ENCODE measurements at places on chromosomes 7 and 10.

DNA sequence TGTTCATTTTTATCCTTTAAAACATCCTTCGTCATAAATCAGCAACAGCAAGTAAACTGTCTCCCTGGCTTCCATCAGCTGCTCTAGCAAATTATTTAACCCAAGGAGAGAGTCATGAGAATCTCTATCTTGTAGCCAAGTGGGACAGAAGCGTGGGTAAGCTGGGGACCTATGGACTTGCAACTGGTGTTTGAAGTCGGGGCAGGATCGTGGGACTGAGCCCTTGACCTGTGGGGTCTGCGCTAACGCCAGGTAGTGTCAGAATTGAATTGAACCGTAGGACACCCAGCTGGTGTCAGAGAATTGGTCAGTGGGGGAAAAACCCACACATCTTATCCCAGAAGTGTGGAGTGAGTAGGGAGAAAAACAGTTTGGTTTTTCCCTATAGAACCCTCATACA is 13.4 kb downstream of the AIFM2 start:
- H3K4me3 ChIP-seq, result no peak overlapping the region
- DNase-seq, result no peak
- H3K27me3 ChIP-seq, result no peaks in the 10 kb centered on the region
- no peaks in the 10 kb centered on the region for H3K36me3 ChIP-seq

- H3K36me3 ChIP-seq, result no peaks in the 10 kb centered on the region
- no peaks in the 10 kb centered on the region for H3K27me3 ChIP-seq
- DNase-seq, result no peak
- no peak overlapping the region for H3K27ac ChIP-seq
These were observed 17.3 kb upstream of the PRKAR2B start for GRCh38 chr7:107027208-107027607.

DNA sequence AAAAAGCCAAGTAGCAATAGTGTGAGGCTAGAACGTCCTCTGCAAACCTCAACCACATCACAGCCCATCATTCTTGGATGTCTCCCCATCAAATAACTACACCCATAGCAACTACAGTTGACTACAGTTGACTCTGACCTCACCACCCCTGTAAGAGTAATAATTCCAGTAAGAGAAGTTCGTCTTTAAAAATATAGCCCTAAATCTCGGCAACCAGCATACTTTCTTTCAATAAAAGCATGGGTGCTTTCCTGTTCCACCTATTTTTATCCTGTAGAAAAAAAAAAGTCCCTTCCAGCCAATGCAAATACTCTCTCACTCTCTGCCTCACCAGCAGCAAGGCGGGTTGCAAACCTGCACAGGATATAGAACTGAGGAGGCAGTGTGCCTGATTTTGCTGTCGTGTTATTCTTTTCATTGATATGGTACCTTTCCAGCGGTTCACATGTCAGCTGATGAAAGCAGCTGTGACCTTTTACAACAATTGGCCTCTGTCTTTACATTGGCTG is 187.5 kb upstream of the NFE2L3 start:
- H3K27me3 ChIP-seq, result peaks cover 27% of the 10 kb centered on the region
- DNase-seq, result no peak
- no peak overlapping the region for H3K4me3 ChIP-seq
- no peak overlapping the region for H3K27ac ChIP-seq
- no peaks in the 10 kb centered on the region for H3K4me1 ChIP-seq

- no peaks in the 10 kb centered on the region for H3K36me3 ChIP-seq
- H3K27me3 ChIP-seq, result peaks cover 18% of the 10 kb centered on the region
- H3K27ac ChIP-seq, result no peak overlapping the region
- no peaks in the 10 kb centered on the region for H3K4me1 ChIP-seq
- H3K4me3 ChIP-seq, result no peak overlapping the region
These were observed 91.2 kb downstream of the ZNF22 start for GRCh38 chr10:45091968-45092367.

GRCh38 chr10:21515361-21516241 is 9.9 kb downstream of the SKIDA1 start:
- H3K27me3 ChIP-seq, result peaks cover 72% of the 10 kb centered on the region
- H3K4me3 ChIP-seq, result no peak overlapping the region
- H3K27ac ChIP-seq, result no peak overlapping the region
- no peak for DNase-seq
- peaks cover 32% of the 10 kb centered on the region for H3K4me1 ChIP-seq

GRCh38 chr10:129690248-129691070 is 223.4 kb downstream of the MGMT start:
- no peak for DNase-seq
- no peaks in the 10 kb centered on the region for H3K27me3 ChIP-seq
- H3K4me1 ChIP-seq, result peaks cover 2% of the 10 kb centered on the region
- H3K4me3 ChIP-seq, result no peak overlapping the region

DNA sequence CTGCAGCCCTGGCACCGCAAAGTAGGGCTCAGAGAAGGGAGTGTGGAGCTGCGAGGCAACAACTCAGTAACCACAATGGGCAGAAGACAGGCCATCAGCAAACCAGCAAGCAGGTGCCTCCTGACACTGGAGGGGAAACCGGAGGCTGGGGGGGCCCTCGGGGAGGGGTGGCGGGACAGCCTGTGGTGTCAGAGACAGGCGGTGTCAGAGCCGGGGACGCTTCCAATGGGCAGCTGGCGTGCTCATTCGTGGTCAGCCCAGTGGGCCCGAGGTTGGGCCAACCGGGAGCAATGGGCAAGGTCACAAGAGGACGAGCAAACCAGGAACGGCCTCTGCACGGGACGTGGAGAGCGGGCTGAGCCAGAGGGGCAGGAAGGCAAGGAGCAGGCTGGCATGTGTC is 158.1 kb downstream of the MAD1L1 start:
- no peaks in the 10 kb centered on the region for H3K27me3 ChIP-seq
- peak; percentile 65 for DNase-seq
- H3K27ac ChIP-seq, result peak overlapping the region; percentile 33
- H3K36me3 ChIP-seq, result peaks cover 27% of the 10 kb centered on the region
- H3K4me3 ChIP-seq, result no peak overlapping the region

GRCh38 chr7:132575419-132575981 is 770 bp downstream of the PLXNA4 start:
- H3K36me3 ChIP-seq, result no peaks in the 10 kb centered on the region
- H3K27me3 ChIP-seq, result peaks cover 31% of the 10 kb centered on the region
- no peak overlapping the region for H3K4me3 ChIP-seq
- no peaks in the 10 kb centered on the region for H3K4me1 ChIP-seq
- no peak for DNase-seq

DNA sequence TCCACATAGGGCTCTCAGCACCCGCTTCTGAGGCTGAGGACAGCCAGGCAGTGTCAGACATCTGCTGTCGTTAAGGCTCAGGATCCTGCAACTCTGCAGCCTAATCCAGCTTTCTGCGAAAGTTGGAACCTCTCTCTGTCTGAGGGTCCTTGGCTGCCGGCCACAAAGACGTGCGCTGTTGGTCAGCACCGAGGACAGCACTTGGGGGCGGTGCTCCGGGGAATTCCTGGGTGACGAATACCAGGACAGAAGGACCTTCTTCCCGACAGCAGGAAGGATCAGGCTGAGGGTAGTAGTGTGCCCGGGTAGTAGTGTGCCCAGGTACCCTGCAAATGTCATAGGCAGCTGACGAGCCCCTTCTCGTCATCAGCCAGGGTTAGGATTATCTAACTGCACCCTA is 16.0 kb upstream of the RASGEF1A start:
- no peak overlapping the region for H3K27ac ChIP-seq
- H3K36me3 ChIP-seq, result no peaks in the 10 kb centered on the region
- no peaks in the 10 kb centered on the region for H3K27me3 ChIP-seq
- H3K4me3 ChIP-seq, result no peak overlapping the region
- no peak for DNase-seq

- peak overlapping the region; percentile 38 for H3K4me3 ChIP-seq
- peaks cover 27% of the 10 kb centered on the region for H3K4me1 ChIP-seq
- no peaks in the 10 kb centered on the region for H3K27me3 ChIP-seq
- no peaks in the 10 kb centered on the region for H3K36me3 ChIP-seq
These were observed 8.8 kb downstream of the ZNF853 start for GRCh38 chr7:6624246-6624611.

DNA sequence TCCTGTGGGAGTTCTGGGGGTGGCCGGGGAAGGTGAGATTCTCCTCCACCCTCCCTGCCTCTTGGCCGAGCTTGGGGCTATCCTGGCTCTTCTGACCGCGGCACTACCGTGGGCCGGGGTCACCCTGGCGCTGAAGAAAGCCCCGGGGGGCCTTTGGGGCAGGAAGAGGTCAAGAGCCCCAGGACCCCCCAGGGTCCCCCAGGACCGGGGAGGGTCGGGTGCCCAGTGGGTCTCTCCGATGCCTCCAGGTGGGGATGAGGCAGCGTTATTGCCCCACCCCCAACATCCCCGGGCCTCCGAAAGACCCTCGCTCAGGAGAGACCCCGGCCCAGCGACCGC is 439 bp upstream of the KNDC1 start:
- H3K36me3 ChIP-seq, result no peaks in the 10 kb centered on the region
- H3K27ac ChIP-seq, result no peak overlapping the region
- DNase-seq, result no peak

DNA sequence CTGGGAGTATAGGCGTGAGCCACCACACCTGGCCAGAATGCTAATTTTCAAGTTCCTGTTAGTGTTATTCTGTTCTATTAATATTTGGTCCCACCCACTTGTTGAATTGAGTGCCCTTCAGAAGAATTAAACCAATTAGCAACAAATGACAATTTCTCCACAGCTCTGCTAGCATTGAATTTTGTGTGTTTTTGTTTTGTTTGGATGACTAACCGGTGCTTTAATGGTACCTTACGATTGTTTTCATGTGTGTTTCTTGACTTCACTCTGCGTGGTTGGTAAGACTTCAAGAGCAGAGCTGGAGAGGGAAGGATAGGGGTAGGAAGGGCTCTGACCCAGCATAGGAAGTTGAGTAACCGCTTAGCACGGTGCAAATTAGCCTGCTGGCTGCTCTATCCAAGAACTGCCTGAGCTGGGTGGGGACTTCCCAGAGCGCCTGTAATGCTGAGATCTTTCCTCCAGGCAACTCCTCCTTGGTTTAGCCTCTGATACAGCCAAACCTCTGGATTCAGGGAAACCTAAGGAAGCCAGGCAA is 4.6 kb downstream of the ARPC1B start:
- no peaks in the 10 kb centered on the region for H3K27me3 ChIP-seq
- no peak overlapping the region for H3K4me3 ChIP-seq
- H3K36me3 ChIP-seq, result peaks cover 37% of the 10 kb centered on the region
- peaks cover 44% of the 10 kb centered on the region for H3K4me1 ChIP-seq
- no peak for DNase-seq
- H3K27ac ChIP-seq, result peak overlapping the region; percentile 85

DNA sequence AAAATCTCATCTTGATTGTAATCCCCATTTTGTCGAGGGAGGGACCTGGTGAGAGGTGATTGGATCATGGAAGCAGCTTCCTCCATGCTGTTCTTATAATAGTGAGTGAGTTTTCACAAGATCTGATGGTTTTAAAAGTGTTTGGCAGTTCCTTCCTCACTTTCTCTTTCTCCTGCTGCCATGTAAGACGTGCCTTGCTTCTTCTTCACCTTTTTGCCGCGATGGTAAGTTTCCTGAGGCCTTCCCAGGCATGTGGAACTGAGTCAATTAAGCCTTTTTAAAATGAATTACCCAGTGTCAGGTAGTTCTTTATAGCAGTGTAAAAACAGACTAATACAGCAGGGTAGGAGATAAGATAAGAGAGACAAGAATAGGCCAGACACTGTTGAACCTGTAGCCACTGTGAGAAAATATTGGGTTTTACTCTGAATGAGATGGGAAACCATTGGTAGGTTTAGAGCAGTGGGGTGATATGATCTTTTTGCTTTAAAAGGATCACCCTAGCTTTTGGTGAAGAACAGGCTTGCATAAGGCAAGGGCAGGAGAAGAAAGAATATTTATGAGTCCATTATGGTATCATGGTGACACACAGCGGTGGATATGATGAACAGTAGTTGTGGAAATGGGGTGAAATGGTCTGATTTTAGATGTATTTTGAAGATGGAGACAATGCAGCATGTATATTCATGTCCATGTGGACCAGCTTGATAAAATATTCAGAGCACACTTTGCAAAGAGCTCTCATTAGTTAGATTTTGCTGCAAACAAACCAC is 11.5 kb downstream of the OR6B1 start:
- no peak for DNase-seq
- no peaks in the 10 kb centered on the region for H3K4me1 ChIP-seq
- H3K27ac ChIP-seq, result no peak overlapping the region
- no peaks in the 10 kb centered on the region for H3K36me3 ChIP-seq

DNA sequence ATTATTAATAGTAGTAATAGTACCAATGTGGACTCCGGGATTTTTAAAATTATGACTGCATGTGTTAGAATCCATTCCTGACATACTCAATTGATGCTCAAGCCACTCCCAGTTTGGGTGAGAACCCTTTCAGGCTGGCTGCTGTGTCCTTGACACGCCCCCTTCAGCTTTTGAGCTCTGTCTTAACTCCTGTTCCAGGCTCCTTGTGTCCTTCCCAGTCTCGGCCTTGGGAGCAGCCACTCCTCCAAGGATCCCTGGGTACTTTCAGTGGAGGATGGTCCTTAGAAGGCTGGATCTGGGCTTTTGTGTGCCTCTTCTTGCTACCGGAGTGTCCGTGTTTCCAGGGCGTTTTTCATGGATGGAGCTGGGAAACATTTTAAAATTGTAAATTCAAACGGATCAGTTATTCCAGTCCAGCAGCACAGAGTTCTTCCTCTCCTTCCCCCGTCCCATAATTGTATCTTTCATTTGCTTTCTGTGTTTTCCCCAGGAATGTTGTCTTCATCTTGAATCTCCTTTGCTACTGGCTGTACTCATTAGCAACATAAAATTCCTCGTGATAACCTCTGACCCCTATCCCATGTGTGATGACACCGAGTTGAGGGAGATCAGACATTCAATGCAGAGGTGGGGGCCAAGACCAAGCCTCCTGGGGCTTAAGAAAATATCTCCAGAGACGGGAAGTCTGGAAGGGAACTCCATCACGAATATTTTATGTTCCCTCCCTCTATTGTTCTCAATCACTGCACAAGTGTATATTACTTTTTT is 40.0 kb upstream of the PFKFB3 start:
- peaks cover 44% of the 10 kb centered on the region for H3K4me1 ChIP-seq
- peak overlapping the region; percentile 7 for H3K4me3 ChIP-seq
- DNase-seq, result no peak

GRCh38 chr7:100475549-100475948 is 3.5 kb downstream of the TSC22D4 start:
- DNase-seq, result no peak
- H3K4me3 ChIP-seq, result no peak overlapping the region
- no peak overlapping the region for H3K27ac ChIP-seq
- H3K27me3 ChIP-seq, result no peaks in the 10 kb centered on the region
- peaks cover 34% of the 10 kb centered on the region for H3K4me1 ChIP-seq

GRCh38 chr10:48209241-48209640 is 65.3 kb downstream of the FRMPD2 start:
- no peaks in the 10 kb centered on the region for H3K36me3 ChIP-seq
- no peaks in the 10 kb centered on the region for H3K27me3 ChIP-seq
- no peak overlapping the region for H3K27ac ChIP-seq

- no peak for DNase-seq
- H3K36me3 ChIP-seq, result no peaks in the 10 kb centered on the region
- no peak overlapping the region for H3K4me3 ChIP-seq
- no peak overlapping the region for H3K27ac ChIP-seq
These were observed 1073.0 kb downstream of the XPNPEP1 start for GRCh38 chr10:108850138-108850854.

GRCh38 chr7:131899271-131900030 is 343.0 kb upstream of the PODXL start:
- no peaks in the 10 kb centered on the region for H3K27me3 ChIP-seq
- DNase-seq, result no peak
- no peaks in the 10 kb centered on the region for H3K36me3 ChIP-seq
- no peak overlapping the region for H3K27ac ChIP-seq
- peaks cover 5% of the 10 kb centered on the region for H3K4me1 ChIP-seq

Measured in DND-41 (cell line).